ENCODE measurements at places on chromosomes 6 and 20. TPM values are rescaled to one million over a fixed set of nuclear protein-coding genes. Genes with fewer than 3 reads are reported as not detected.

The PDYN gene
- total RNA-seq, result 0.59 TPM

DNA sequence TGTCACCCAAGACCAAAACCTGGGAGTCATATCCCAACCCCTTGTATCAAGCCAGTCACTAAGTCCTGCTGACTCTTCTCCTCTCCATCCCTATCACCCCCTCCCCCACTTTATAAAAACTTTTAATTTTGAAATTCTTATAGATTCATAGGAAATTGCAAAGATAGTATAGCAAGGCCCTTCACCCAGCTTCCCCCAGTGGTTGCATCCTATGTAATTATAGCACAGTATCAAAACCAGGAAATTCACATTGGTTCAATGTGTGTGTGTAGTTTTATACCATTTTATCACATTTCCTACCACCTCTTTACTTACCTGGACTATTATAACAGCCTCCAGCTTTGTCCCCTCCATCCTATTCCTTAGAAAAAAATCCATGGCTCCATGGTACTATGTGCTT lies 4.1 kb downstream of the PPT2 start:
- H3K4me3 ChIP-seq, result no peak overlapping the region
- DNase-seq, result no peak
- H3K27ac ChIP-seq, result no peak overlapping the region
- peaks cover 38% of the 10 kb centered on the region for H3K36me3 ChIP-seq
- no peaks in the 10 kb centered on the region for H3K27me3 ChIP-seq
- no peaks in the 10 kb centered on the region for H3K4me1 ChIP-seq

- H3K27ac ChIP-seq, result no peak overlapping the region
- H3K36me3 ChIP-seq, result no peaks in the 10 kb centered on the region
- no peak overlapping the region for H3K4me3 ChIP-seq
- DNase-seq, result no peak
Measured at GRCh38 chr6:41208439-41209106, 7.6 kb upstream of the TREML2 start.

GRCh38 chr20:11338496-11339306 lies 579.0 kb upstream of the BTBD3 start:
- no peaks in the 10 kb centered on the region for H3K36me3 ChIP-seq
- H3K27ac ChIP-seq, result no peak overlapping the region
- H3K27me3 ChIP-seq, result no peaks in the 10 kb centered on the region
- no peak for DNase-seq
- H3K4me3 ChIP-seq, result no peak overlapping the region
- H3K4me1 ChIP-seq, result peaks cover 3% of the 10 kb centered on the region

DNA sequence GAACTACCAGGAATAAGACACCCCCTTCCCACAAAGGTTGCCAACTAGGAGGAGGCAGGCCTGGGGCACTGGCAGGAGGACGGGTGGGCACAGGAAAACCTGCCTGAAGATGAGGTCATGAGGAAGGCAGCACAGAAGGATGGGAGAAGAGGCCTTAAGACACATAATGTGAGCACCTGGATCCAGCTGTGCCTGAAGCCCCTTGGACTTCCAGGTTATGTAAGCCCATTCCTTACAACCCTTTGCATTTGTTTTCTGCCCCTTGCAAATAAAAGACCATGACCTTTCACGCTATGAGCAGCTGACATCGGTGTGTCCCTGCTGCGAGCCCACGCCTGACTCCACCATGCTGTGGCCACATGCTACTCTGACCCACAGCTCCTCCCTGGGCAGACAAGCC lies 23.4 kb downstream of the KCNQ2 start:
- peaks cover 2% of the 10 kb centered on the region for H3K4me1 ChIP-seq
- no peak overlapping the region for H3K27ac ChIP-seq
- DNase-seq, result no peak
- H3K4me3 ChIP-seq, result no peak overlapping the region
- peaks cover 1% of the 10 kb centered on the region for H3K36me3 ChIP-seq
- H3K27me3 ChIP-seq, result no peaks in the 10 kb centered on the region

The UCKL1 gene
- 35.6 TPM for total RNA-seq

GRCh38 chr6:42099340-42100028 lies 42.9 kb downstream of the C6orf132 start:
- no peak overlapping the region for H3K27ac ChIP-seq
- no peaks in the 10 kb centered on the region for H3K4me1 ChIP-seq
- no peak overlapping the region for H3K4me3 ChIP-seq
- DNase-seq, result no peak
- H3K27me3 ChIP-seq, result no peaks in the 10 kb centered on the region

The TOX2 gene
- total RNA-seq, result 1.7 TPM

DNA sequence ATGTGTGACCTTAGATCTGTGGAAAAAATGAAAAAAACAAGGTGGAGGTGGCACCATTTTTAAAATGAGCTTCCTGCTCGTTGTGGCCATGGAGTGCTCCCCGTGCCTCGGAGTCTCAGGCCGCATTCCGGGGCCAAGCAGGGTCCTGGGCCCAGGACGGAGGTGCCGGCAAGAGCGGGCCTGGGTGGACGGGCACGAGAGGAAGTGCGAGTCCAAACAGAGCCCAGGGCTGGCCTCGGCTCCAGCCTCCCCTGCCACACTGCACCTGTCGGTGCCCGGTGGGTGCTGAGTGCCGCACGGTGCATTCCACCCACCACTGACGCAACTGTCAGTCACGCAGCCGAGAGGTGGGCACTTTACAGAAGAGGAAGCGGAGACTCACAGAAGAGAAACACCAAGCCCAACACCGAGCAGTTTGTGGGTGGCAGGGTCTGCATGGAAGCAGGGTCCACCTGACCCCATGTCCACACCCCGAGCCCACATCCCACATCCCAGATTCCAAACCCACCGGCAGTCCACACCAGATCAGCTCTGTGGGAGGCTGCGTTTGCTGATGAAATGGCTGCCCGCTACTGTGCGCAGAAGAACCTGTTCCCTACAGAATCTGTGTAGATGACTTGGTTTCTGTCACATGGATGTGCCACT lies 97.7 kb downstream of the PSMB1 start:
- no peaks in the 10 kb centered on the region for H3K27me3 ChIP-seq
- H3K36me3 ChIP-seq, result no peaks in the 10 kb centered on the region

DNA sequence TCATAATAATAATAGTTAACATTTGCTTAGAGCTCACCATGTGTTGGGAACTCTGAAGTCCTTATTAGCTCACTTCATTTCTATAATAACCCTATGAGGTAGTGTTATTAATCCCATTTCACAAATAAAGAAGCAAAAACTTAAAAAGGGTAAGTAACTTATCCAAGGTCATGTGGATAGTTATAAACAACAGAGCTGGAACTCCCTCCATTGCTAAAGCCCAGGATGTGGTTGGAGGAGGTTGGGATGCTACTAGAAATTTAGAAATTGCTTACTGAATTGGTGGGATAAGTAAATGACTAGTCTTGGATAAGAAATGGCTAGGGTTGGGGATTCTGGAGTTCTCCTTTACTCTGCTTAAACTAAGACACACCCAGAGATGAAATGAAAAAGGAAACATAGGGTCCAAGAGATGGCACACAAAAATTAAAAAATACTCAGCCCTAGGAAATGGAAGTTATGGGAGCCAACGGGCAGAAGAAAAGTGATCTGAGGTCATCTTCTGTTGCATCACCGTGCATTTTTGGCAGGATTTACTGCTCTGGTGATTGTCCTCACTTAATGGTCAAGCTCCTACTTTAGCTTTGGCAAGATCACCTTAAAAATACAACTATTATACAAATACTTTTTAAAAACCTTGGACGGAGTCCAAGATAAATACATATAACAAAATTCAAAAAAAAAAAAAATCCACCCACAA lies 7.7 kb upstream of the CLIC5 start:
- no peak overlapping the region for H3K27ac ChIP-seq
- H3K4me3 ChIP-seq, result no peak overlapping the region
- no peaks in the 10 kb centered on the region for H3K36me3 ChIP-seq
- no peaks in the 10 kb centered on the region for H3K27me3 ChIP-seq
- no peak for DNase-seq
- H3K4me1 ChIP-seq, result no peaks in the 10 kb centered on the region

The OR2J3 gene
- not detected for total RNA-seq

The EMILIN3 gene
- 6.7 TPM for total RNA-seq

GRCh38 chr6:169859401-169859977 lies 108.1 kb downstream of the ERMARD start:
- no peaks in the 10 kb centered on the region for H3K27me3 ChIP-seq
- H3K36me3 ChIP-seq, result peaks cover 3% of the 10 kb centered on the region
- H3K4me3 ChIP-seq, result no peak overlapping the region
- no peak for DNase-seq
- no peaks in the 10 kb centered on the region for H3K4me1 ChIP-seq

The OPRL1 gene
- 0.90 TPM for total RNA-seq

The LY6G6D gene
- total RNA-seq, result not detected

The LIN28B gene
- 110 TPM for total RNA-seq

- no peak overlapping the region for H3K4me3 ChIP-seq
- H3K4me1 ChIP-seq, result peaks cover 2% of the 10 kb centered on the region
- H3K27ac ChIP-seq, result no peak overlapping the region
- DNase-seq, result no peak
- H3K27me3 ChIP-seq, result no peaks in the 10 kb centered on the region
Measured at GRCh38 chr6:135209803-135210202, 28.7 kb downstream of the MYB start.

The OTOR gene
- total RNA-seq, result not detected

- H3K27me3 ChIP-seq, result no peaks in the 10 kb centered on the region
- H3K4me3 ChIP-seq, result no peak overlapping the region
- H3K36me3 ChIP-seq, result peaks cover 2% of the 10 kb centered on the region
Measured at GRCh38 chr20:3825526-3825925, 5.2 kb downstream of the AP5S1 start.

The SLC22A16 gene
- not detected for total RNA-seq

DNA sequence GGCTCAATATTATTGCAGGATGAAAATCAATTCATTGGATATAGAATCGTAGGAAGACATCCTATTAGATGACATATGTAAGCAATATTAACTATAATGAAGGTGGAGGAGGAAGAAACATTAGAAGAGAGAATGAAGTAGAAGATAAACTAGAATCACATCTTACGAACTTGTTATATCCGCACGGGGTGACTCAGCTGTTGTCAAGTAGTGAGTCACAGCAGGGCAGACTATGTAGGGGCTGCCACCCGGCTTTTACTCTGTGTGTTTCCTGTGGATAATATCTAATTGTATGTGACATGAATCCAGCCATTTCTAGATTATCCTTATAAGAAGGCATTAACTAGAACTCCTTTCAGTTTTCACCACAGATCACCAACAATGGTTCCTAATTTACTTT lies 520.2 kb downstream of the DOK5 start:
- no peak for DNase-seq
- H3K36me3 ChIP-seq, result no peaks in the 10 kb centered on the region
- no peaks in the 10 kb centered on the region for H3K4me1 ChIP-seq
- no peak overlapping the region for H3K27ac ChIP-seq

The TRERF1 gene
- total RNA-seq, result 18.0 TPM

- DNase-seq, result no peak
- no peaks in the 10 kb centered on the region for H3K36me3 ChIP-seq
Measured at GRCh38 chr20:23279836-23280235, 70.8 kb upstream of the NXT1 start.

GRCh38 chr6:31464252-31465184 lies 33.4 kb upstream of the MICB start:
- no peak overlapping the region for H3K27ac ChIP-seq
- no peak overlapping the region for H3K4me3 ChIP-seq
- no peak for DNase-seq
- peaks cover 6% of the 10 kb centered on the region for H3K4me1 ChIP-seq
- H3K36me3 ChIP-seq, result no peaks in the 10 kb centered on the region

DNA sequence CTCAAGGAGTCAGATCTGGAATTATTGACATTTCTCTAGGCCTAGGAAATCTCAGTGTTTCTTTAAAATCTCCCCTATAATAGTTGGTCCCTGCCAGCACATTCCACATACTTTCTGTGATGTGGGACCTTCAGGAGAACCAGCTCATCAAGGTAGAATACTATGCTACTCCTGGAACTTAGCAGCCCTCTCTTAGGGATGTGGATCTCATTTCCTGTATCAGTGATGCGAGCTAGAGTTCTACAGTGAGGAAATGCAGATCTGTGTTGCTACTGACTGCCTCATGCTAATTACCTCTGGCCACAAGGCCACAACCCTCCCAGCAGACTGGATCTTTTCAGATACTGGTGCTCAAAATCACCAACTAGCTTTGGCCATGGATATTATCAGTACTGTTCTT lies 193.8 kb downstream of the CLVS2 start:
- H3K4me1 ChIP-seq, result peaks cover 2% of the 10 kb centered on the region
- H3K36me3 ChIP-seq, result no peaks in the 10 kb centered on the region
- H3K4me3 ChIP-seq, result no peak overlapping the region
- no peak overlapping the region for H3K27ac ChIP-seq

The GSTA3 gene
- not detected for total RNA-seq

The NMBR gene
- total RNA-seq, result not detected

GRCh38 chr6:85756982-85757381 lies 114.3 kb upstream of the SYNCRIP start:
- H3K27ac ChIP-seq, result no peak overlapping the region
- no peak for DNase-seq
- H3K4me3 ChIP-seq, result no peak overlapping the region

- H3K36me3 ChIP-seq, result no peaks in the 10 kb centered on the region
- no peak for DNase-seq
- H3K27ac ChIP-seq, result no peak overlapping the region
- H3K4me3 ChIP-seq, result no peak overlapping the region
- H3K27me3 ChIP-seq, result no peaks in the 10 kb centered on the region
Measured at GRCh38 chr20:32603046-32603726, 18.1 kb upstream of the NOL4L start.

- H3K27me3 ChIP-seq, result no peaks in the 10 kb centered on the region
Measured at GRCh38 chr6:149080511-149080910, 237.0 kb upstream of the TAB2 start.

GRCh38 chr6:43170417-43170930 lies 595 bp upstream of the SRF start:
- peak overlapping the region; percentile 85 for H3K4me3 ChIP-seq
- H3K27me3 ChIP-seq, result no peaks in the 10 kb centered on the region
- peaks cover 4% of the 10 kb centered on the region for H3K4me1 ChIP-seq
- DNase-seq, result peak; percentile 46
- H3K36me3 ChIP-seq, result peaks cover 15% of the 10 kb centered on the region

The PNLDC1 gene
- not detected for total RNA-seq

- DNase-seq, result no peak
- H3K27ac ChIP-seq, result no peak overlapping the region
- H3K36me3 ChIP-seq, result peaks cover 1% of the 10 kb centered on the region
- H3K4me1 ChIP-seq, result no peaks in the 10 kb centered on the region
- H3K4me3 ChIP-seq, result peak overlapping the region; percentile 57
- no peaks in the 10 kb centered on the region for H3K27me3 ChIP-seq
Measured at GRCh38 chr20:63454731-63455567, 17.5 kb downstream of the KCNQ2 start.

GRCh38 chr6:127201321-127201720 lies 65.3 kb upstream of the RNF146 start:
- no peak overlapping the region for H3K4me3 ChIP-seq
- DNase-seq, result no peak
- H3K27me3 ChIP-seq, result no peaks in the 10 kb centered on the region
- H3K36me3 ChIP-seq, result no peaks in the 10 kb centered on the region

The ANKRD66 gene
- not detected for total RNA-seq

Measured in H9 (cell line).